ENCODE measurements at places on chromosomes 2 and 18.

DNA sequence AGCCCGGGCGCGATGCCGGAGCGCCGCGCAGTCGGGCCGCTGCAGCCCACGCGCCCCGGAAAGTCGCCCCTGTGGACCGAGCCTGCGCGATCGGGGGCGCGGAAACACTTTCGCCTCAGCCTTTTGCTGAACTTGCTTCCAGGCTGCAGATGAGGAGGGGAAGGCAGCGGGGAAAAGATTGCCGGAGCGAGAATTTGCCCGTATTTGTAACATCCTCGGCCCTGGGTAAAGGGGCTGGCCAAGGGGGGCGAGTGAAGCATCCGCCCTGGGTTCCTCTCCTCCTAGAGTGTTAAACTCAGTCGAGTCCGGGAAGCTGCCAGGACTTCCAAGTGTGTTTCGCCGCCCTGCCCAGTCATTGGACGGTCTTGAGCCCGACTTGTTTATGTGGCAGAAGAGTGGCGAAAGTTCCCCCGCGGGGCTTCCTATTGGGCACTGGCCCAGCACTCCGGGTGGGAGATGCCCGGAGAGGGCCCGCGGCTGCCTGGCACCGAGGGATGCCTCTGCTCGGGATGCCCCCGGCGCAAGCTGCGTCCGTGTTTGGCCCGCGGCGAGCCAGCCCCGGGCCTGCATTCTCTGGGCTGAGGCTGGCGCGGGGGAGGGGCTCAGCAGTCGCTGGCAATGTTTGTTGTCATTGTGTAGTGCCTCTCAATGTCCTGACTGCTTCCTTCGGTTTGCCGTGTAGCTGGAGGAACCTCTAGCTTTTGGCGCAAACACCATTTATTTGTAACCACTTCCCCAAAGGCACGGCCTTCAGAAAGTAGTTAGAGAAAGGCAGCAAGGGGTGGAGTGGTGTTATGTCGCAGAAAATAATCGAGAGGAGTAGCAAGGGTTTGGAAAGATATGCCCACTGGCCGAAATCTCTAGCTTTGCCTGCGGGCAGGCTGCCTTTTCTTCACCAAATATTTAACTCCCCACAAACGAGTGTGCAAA, 1.1 kb downstream of the CYBRD1 start:
- DNase-seq: no peak

DNA sequence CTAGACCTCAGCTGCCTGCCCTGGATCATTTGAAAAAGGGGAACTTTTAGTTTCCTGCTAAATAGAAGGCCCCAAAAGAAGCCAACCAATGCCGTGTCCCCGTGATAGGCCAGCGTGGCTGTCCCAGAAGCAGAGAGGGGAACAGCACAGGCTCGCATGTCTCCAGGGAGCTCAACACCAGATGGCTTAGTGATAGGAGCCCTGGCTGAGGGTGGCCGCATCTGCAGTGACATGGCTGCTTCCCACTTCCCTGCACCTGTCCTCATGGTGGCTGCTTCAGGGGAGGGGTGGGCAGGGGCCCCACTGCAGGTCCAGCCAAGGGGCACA, 79.6 kb downstream of the MBP start:
- no peak for DNase-seq

GRCh38 chr2:235780401-235780800, 286.6 kb downstream of the AGAP1 start:
- DNase-seq: no peak

GRCh38 chr18:59448546-59448945, 89.5 kb upstream of the LMAN1 start:
- DNase-seq: no peak

GRCh38 chr18:44870631-44871502, 190.2 kb downstream of the SETBP1 start:
- no peak for DNase-seq

DNA sequence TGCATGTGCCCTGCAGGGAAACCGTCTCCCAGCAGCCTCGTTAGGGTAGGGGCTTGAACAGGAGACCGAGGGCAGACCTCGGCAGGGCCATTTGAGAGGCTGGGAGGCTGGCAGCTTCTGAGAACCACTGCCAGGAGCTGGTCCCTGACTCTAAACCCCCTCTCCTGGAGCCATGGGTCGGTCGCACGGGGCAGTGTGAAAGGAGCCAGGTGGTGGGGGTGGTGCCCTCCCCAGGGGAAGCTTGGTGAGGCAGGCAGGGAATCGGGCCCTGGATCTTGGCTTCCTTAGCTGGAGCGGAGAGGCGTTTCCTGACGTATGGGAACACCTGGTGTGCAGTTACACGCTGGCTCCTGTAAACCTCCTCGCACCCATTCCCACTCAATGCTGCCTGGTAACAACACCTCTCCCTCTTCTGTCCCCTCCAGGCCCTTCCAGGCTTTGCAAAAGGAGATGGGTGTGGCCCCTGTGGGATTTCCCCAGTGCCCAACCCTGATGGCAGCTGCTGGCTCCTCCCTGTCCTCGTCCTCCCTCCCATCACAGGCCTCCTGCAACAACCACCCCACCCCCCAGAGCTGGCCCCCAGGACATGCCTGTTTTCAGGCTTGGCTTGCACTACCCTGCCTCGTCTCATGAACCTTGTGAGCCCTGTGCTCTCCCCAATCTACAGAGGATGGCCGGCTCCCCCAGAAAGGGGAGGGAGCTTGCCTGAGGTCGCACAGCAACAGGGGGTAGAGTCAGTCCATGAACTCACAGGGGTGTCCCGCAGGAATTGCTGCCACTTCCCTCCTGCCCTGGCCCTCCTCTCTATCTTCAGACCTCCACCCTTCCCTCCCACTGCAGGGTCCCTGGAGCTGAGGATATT, 24.4 kb downstream of the ADRA2B start:
- DNase-seq: no peak

GRCh38 chr18:55334875-55335274, 253.1 kb downstream of the TCF4 start:
- no peak for DNase-seq

DNA sequence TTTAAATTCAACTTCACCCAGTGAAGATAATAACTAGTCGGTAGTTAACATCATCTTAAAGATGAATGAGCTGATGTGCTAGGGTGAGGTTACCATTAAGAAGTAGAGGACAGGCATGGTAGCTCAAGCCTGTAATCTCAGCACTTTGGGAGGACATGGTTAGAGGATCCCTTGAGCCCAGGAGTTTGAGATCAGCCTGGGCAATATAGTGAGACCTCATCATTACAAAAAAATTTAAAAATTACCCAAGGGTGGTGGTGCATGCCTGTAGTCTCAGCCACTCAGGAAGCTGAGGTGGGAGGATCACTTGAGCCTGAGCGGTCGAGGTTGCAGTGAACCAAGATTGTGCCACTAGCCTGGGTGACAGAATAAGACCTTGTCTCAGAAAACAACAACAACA, 4.7 kb downstream of the GALNT5 start:
- no peak for DNase-seq

DNA sequence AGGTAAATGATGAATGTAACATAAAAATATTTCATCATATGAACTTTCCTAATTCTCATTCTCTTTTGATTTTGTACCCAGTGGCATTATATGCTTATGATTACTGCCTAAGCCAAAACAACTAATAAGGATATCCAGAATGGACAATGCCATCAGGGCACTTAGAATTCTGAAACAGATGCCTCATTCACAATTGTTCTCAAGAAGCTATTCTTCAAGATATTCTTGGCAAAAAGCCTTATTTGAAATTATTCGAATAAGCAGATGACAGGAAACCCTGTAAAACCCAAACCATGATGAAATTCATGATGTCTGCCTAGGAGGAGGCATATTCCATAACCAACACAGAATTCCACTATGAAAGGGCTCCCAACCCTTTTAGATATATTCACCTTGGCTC, 353.2 kb upstream of the TRIB2 start:
- no peak for DNase-seq

- peak; percentile 67 for DNase-seq
These were observed 9.1 kb upstream of the AP1S3 start for GRCh38 chr2:223846515-223846914.

DNA sequence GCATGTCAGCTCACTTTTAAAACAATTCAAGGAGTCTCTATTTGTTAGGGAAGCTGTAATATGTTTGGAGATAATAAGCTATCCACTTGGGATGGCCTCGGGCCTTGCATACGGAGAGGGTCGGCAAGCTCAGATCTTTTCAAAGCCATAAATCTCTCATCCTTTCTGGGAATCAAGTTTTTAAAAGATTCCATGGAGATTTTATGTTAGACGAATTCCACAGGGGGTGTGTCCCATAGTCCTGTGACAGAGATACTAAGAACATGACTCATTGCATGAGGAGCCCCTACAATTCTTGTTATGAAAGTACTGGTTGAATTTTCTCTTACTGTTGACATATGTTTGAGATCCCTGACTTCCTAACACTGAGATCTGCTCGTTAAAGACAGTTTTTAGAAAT, 108.7 kb downstream of the FEZ2 start:
- DNase-seq: peak; percentile 61

- DNase-seq: no peak
These were observed 37.7 kb downstream of the DOCK10 start for GRCh38 chr2:225004597-225004996.

- DNase-seq: no peak
These were observed 128.5 kb downstream of the QPCT start for GRCh38 chr2:37472959-37473358.

- no peak for DNase-seq
These were observed 128.2 kb downstream of the COL4A4 start for GRCh38 chr2:227035711-227036367.

DNA sequence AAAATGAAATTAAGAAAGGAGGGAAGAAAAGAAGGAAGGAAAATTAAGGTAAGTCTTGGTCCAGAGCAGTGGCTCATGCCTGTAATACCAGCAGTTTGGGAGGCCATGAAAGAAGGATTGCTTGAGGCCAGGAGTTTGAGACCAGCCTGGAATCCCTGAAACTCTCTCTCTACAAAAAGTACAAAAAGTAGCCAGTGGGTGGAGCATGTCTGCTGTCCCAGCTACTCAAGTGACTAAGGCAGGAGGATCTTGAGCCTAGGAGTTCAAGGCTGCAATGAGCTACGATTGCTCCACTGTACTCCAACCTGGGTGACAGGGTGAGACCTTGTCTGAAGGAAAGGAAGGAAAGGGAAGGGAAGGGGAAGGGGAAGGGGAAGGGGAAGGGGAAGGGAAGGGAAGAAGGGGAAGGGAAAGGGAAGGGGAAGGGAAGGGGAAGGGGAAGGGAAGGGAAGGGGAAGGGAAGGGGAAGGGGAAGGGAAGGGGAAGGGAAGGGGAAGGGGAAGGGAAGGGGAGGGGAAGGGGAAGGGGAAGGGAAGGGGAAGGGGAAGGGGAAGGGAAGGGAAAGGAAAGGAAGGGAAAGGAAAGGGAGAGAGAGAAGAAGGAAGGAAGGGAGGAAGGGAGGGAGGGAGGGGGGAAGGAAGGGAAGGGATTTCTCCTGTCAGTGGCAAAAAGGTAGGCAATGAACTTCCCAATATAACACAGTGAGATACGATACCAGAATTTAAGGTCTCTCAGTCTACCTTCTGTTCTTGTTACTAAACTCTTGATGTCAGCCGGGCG, 412.8 kb downstream of the CMPK2 start:
- DNase-seq: no peak

DNA sequence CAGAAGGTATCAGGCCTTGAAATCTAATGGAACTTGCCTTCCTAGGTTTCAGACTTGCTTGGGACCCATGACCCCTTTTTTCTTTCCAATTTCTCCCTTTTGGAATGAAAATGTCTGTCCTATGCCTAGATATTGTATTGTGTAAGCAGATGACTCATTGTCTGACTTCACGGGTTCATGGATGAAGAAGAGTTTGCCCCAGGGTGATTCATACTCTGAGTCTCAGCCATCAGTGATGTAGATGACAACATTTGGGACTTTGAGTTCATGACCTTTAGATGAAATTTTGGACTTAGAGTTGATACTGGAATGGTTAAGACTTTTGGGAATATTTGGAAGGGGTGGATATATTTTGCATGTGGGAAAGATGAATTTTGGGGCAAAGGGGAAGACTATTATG, 11.2 kb upstream of the SCYGR5 start:
- peak; percentile 40 for DNase-seq

GRCh38 chr2:61045226-61045625, 20.4 kb upstream of the SANBR start:
- DNase-seq: no peak

DNA sequence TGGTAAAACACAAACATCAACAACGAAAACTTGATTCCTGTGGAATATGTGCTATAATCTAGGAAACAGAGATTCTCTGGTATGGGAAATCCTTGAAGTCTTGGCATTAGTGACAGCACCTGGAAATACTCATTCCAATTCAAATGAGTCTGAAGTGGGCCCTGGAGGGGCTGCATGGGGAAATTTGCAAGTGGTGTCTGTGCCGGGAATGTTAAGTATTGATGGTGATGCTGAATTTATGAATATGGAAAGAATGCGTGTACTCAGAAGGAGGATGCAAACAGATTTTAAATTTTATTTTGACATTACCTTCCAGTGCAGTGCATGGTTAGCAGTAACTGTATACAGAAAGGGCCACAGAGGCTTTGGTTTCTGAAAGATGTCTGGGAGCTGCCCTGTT, 37.2 kb downstream of the PTPRM start:
- DNase-seq: no peak

- DNase-seq: no peak
These were observed 75.4 kb downstream of the CD8B2 start for GRCh38 chr2:106562268-106563186.

GRCh38 chr18:29652797-29653196, 1389.7 kb downstream of the DSC3 start:
- no peak for DNase-seq

DNA sequence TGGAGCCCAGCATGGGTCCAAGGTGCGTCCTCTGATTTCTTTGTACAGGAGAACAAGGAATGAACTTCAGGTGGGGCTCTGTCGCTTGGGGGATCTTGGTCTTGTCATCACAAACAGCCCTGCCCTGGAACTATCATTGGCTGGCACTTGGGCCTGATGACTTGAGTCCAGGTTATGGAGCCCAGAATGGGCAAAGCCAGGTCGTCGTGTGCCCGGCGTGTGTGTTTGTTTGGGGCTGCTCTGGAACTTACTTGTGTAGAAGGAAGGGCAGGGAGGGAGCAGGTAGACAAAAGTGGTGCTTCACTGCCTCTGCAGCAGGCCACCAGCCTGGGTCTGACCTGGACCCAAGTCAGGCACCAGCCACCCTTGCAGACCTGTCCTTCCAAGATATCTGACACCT, 306.3 kb upstream of the HS6ST1 start:
- no peak for DNase-seq

DNA sequence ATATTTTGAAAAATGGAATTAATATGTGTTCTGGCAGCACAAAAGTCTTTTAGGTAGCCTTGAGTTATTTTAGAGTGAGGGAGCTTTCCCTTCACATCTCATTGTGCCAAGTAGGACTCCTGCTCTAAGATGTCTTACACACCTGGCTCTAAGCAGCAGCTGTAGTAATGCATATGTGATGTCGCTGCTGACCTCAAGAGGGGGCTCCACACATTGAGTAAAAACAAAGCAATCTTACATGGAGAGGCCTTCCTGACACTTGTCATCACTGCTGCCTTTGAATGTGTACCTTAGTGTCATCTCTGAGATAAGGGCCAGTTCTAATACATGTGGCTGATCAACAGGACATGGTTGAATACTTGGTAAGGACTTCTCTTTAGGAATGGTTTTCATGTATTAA, 75.8 kb downstream of the ACTR3 start:
- DNase-seq: no peak

DNA sequence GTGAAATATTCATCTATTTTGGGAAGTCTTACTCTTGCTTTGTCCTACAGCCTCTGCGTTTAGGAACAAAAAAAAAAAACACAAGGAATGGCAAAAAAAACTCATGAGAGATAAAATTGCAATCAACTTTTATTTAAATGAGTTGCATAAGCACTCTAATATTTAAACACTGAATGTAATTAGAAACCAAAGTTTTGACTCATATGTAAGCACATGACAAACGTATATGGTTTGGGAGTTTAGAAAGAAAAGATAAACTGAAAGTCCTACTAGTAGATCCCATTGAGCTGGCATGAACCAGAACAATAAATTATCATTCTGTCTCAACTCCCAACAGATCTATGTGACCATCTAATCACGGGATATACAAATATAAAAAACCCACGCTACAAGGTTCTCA, 44.8 kb downstream of the REV1 start:
- DNase-seq: no peak
